Purkinje cell (primary cell): ENCODE measurements at places on chromosomes 3 and 15. TPM values are rescaled to one million over a fixed set of nuclear protein-coding genes. Genes with fewer than 3 reads are reported as not detected.

The BBX gene
- polyA plus RNA-seq = 56.9 and 104 TPM in 2 replicates

The HCLS1 gene
- 0.31 TPM in 1 of 2 replicates, not detected in the other for polyA plus RNA-seq

The RARB gene
- polyA plus RNA-seq = 0.74 and 3.0 TPM in 2 replicates

The HACL1 gene
- 4.2 and 10.8 TPM in 2 replicates for polyA plus RNA-seq

The TGM5 gene
- 0.24 TPM in 1 of 2 replicates, not detected in the other for polyA plus RNA-seq

The RHOV gene
- polyA plus RNA-seq = 0.36 TPM in 1 of 2 replicates, not detected in the other

The WNT5A gene
- 9.3 and 9.9 TPM in 2 replicates for polyA plus RNA-seq

The CFAP91 gene
- 10.5 and 17.1 TPM in 2 replicates for polyA plus RNA-seq

The HRG gene
- polyA plus RNA-seq = not detected in 2 replicates

The TGM4 gene
- polyA plus RNA-seq = not detected in 2 replicates

The FGF12 gene
- 106 and 149 TPM in 2 replicates for polyA plus RNA-seq

The IGSF11 gene
- 0.27 and 3.6 TPM in 2 replicates for polyA plus RNA-seq

The PCLAF gene
- polyA plus RNA-seq = 0.11 and 2.1 TPM in 2 replicates

The P2RY12 gene
- polyA plus RNA-seq = 0.27 TPM in 1 of 2 replicates, not detected in the other

The CELSR3 gene
- 0.59 and 1.1 TPM in 2 replicates for polyA plus RNA-seq

The PBRM1 gene
- 10.5 and 16.0 TPM in 2 replicates for polyA plus RNA-seq

The C3orf85 gene
- polyA plus RNA-seq = not detected in 2 replicates

The SERINC4 gene
- polyA plus RNA-seq = not detected in 2 replicates

The CCRL2 gene
- 0.15 TPM in 1 of 2 replicates, not detected in the other for polyA plus RNA-seq

The CCK gene
- polyA plus RNA-seq = 294 TPM in 1 of 2 replicates, not detected in the other

The AMOTL2 gene
- 7.6 and 10.5 TPM in 2 replicates for polyA plus RNA-seq

The CACNA1D gene
- 1.9 and 3.1 TPM in 2 replicates for polyA plus RNA-seq

The LAMB2 gene
- 12.6 and 20.2 TPM in 2 replicates for polyA plus RNA-seq
